ENCODE measurements at places on chromosomes 3 and 15. TPM values are rescaled to one million over a fixed set of nuclear protein-coding genes. Genes with fewer than 3 reads are reported as not detected.

ACTC1 gene
- total RNA-seq = 2,067 TPM

CASR gene
- not detected for total RNA-seq

KNG1 gene
- not detected for total RNA-seq

PRKCI gene
- 33.0 TPM for total RNA-seq

TADA3 gene
- total RNA-seq = 48.3 TPM

NLGN1 gene
- total RNA-seq = 20.0 TPM

DNA sequence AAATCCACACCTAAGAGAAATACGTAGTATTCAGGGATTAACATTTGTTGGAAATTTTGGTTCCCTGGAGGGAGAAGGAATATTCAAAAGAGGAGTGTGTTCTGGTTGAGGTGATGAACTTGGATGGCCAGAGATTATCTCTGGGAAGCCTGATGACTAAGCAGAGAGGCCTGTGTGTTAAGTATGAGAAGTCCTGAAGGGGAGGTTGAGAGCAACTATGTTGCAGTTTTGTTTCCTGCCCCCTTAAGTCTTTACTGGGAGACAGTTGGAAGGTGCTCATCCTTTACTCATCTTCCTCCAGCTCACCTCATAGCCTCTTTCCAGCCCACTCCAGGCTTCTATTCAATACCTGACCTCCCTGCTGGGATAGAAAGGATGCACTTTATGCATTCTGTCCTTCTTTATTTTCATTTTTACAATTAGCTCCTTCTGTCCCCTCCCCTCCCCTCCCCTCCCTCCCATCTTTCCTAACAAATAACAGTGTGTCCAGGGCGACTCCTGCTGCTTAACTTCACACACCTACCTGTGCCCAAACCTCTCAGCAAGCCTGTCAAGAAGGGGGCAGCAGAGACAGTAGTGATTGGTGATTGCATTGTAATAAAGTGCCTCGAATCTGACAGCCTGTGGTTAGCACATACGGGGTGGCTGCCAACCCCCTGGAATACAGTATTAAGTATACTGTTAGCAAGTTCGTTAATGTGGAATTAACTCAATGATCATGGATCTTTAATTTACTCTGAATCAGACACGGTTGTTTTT lies 11.9 kb downstream of the RAP2B start:
- DNase-seq = no peak

DNA sequence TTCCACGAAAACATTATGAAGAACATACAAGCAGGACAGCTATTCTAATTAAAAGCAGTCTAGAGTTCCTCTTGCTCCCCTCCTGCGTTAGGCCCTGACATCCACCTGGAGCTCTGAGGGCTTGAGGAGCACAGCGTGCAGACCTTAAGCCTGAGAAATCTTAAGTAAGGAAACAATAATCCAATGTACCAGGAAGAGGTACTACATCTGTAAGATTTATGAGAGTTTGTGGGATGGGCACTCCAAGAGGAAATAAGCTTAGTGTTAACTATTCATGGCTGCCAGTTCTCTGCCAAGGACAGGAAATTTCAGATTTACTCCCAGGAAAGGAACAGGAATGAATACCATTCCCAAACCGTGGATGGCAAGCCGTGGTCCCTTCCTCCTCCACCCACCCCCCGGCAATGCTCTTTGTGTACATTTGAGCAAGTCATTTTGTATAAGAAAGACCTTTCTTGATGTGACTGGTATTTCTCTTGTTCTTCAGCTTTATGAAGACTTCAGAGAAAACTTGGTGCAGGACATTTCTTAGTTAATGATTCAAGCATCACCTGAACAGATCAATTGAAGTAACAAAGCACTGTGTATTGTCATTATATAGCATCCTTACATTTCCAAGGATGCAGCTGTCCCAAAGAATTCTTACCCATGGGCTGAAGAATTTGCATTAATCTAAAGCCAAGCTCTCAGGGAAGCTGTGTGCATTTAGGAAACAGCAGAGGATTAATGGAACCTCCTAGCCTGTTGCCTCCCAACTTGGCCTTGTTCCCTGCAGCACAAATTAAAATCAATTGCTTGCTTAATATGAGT lies 28.8 kb upstream of the VILL start:
- no peak for DNase-seq

- no peak for DNase-seq
Observed at GRCh38 chr3:30730967-30731366, 124.6 kb downstream of the TGFBR2 start.

DNA sequence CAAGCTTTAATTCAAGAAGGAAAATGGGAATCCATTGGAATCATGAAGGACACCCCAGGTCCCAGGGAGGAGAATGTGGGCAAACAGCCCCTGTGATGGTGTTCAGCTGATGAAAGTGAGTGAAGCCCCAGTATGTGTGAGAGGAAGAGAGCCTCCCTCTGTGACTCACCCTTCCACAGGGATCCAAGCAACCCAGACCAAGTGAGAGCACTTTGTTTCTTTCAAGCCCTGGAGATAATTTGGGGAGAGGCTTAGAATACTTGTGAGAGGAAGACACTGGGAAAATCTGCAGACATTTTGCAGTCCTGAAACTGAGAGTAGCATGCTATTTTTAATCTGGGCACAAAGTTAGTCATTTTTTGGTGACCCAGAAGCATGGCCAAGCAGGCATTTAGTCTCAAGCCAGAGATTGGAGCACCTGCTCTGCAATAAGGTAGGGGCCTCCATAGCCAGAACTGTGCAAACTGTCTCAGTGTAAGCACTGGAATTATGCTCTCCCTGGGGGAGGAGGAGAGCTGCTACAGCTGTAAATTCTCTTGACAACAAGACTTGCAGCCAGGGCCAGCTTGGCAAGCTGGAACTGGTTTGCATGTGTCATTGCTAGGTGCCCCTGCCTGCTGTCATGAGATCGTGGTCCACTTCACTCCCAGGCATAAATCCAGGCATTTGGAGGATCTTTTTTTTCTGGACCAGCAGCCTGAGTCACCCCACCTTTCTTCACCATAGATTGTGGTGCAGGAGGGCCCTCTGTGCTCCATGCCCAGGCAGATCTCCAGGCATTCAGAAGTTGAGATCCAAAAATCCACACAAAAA lies 537.8 kb upstream of the DPPA4 start:
- no peak for DNase-seq

- DNase-seq = no peak
Observed at GRCh38 chr3:107683447-107683846, 160.7 kb downstream of the BBX start.

DNA sequence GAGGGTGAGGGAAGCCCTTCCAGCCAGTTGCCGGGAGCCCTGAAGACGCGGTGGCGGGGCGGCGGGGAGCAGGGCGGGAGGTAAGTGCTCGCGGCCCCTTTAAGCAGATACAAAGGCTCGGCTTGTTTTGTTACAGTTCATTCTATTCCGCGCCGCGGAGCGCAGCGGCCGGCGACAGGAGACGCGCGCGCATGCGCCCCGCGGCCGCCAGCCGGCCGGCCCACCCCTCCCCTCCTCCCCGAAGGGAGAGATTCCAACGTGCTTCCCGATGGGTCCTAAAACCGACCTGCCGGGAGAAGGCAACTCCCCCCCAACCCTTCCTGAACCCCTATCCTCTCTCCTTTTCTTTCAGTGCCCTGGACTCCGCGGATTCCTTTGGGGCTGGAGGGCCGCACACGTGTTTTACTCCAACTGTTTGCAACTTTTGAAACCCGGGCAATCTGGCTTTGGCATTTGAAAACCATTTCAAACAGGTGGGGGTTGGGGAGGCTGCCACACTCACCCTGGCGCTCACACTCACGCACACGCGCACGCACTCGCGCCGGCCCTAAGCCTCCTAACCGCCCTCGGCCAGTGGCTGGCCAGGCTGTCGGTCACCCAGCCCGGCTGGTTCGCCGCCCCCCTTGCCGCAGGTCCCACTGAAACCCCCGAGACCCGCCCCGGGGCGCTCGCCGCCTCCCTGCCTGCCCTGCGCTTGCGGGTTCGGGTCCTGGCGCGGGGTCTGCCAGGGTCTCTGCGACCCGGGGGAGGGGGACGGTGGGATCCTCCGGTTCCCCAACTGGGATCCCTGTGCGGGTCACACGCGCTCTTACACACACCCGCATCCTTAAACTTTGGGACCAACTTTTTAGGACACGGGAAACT lies at the start of gene MAGI1:
TSS of gene MAGI1 (minus strand) at position 193 of the 864 bp plus-strand sequence. CDS start 610 bp downstream, outside the sequence.
- DNase-seq = peak; percentile 93

GRCh38 chr3:126493739-126494138 lies 18.0 kb upstream of the ZXDC start:
- no peak for DNase-seq

GRCh38 chr3:194492001-194492400 lies 5.2 kb upstream of the ATP13A3 start:
- no peak for DNase-seq

- DNase-seq = no peak
Observed at GRCh38 chr3:29486096-29486495, 205.2 kb downstream of the RBMS3 start.

DNA sequence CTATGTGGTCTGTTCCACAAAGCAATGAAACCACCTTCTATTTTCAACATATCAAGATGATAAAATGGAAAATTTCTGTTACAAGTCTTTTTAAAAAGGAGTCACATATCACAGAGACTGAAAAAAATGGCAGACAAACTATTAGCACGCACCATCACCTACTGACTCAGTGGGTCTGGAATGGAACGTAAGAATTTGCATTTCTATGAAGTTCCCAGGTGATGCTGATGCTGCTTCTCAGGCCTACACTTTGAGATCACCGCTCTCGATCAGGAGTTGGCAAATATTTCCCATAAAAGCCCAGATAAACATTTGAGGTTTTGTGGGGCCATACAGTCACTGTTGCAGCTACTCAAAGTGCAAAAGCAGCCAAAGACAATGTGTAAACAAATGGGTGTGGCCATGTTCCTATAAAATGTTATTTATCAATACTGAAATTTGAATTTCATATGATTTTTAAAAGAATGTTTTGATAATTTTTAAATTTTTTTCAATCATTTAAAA lies 142.9 kb downstream of the ADAM10 start:
- DNase-seq = no peak

GRCh38 chr3:7573330-7573729 lies 712.4 kb downstream of the GRM7 start:
- DNase-seq = no peak

DNA sequence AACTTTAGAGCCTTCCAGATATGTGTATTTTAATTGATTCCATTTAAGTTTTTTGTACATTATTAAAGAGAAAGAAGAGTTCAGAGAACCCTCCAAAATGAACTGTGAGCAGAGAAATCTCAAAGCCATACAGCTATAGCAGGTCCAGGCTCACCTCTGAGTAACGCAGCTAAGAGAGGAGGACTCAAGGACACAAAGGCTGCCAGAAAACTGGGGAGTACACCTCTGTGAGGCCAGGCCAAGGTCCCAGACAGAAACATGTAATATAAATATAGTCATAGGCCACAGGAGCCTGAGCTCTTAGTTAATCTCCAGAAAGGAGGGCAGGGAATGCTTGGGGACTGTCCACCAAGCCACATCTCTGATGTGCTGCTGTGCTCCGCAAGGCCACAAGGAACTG lies 66.5 kb downstream of the TMEM39A start:
- DNase-seq = no peak

DNA sequence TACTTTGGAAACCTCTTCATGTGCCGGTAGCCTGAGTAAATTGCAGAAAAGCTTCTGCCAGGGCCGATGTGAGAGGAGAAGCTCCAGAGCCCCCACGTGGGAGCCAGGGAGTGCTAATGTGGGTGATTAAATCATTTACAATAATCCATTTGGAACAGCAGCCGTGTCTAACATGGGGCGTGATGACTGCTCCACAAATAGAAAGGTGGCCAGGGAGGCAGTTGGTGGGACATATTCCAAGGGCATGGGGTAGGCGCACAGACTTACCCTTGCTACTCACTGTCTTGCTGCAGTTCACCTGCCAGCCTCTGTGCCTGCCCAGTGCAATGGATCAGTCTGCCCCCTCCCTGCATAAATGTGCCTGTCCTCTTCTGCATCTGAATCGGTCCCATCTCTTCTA lies 39.3 kb upstream of the INSYN1 start:
- no peak for DNase-seq

DNA sequence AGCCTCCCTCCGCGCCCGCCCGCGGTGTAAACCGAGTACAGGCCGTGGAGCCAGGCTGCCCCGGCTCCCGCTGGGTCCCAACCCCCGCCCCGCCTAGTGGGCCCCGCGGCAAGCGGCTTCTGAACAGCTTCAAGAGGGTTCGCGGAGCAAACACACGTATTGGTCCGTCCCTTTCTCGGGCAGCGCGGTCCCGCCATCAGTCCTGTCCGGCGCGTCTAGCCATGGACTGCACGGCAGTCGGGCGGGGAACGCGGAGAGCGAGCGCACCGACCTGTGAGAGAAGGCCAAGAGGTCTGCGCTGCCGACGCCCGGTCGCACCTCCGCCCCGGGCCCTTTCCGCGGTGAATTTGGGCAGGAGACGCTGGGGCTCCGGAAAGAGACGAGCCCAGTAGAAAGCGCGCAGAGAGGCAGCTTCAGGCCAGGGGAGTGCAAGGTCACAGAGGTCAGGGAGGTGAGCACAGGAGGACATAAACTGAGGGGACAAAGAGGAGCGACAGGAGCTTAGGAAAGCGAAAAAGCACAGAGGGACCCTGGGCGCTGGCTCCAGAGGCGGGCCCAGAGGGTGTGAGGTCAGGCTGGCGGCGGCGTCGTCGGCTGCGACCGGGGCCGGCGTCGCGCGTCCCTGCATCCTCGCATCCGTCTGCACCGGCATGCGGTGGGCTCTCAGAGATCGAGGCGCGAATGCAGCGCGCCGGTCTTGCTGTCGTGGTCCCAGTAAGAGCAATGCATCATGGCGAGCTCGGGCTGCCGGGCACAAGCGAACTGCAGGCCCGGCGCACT lies 1.8 kb downstream of the FOXL2 start:
- no peak for DNase-seq

DNA sequence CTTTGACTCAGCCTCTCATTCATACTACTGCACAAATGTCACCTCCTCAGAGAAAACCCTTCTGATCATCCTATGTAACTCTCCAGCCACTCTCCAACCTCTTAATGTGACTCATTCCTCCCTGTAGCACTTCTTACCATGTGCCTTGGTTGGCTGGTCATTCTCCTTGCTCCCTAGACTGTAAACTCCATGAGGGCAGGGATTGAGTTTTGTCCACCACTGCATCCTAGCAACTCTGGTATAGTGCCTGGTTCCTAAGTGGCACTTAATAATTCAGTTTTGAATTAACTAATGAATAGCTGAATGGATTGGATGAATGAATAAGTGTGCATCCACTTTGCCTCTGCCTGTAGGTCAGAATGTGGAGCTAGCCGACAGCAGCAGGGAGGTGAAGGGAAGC lies 202.5 kb upstream of the HES1 start:
- no peak for DNase-seq

GRCh38 chr3:124862006-124862405 lies 25.2 kb downstream of the ITGB5 start:
- DNase-seq = no peak

GRCh38 chr15:57158589-57158988 lies 217.7 kb upstream of the CGNL1 start:
- no peak for DNase-seq

- DNase-seq = no peak
Observed at GRCh38 chr3:179272385-179272784, 21.5 kb upstream of the KCNMB3 start.

DNA sequence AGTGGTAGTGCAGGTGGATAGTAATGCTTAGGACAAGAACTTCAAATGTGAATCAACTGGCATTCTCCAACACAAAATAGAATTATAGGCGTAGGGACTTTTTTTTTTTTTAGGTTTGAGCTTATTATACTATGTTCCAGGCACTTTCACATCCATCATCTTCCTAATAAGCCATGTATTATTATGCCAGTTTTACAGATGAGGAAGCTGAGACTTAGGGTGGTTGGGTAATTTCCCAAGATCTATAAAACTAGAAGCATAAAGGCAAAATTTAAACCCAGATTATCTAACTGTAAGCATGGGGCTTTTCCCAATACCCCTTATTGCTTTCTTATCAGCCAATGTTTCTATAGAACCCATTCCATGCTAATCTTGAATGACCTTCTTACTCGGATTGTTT lies 75.1 kb upstream of the ETV5 start:
- DNase-seq = no peak

- DNase-seq = no peak
Observed at GRCh38 chr3:197404754-197405153, 106.3 kb upstream of the DLG1 start.

Measured in aorta (tissue), 5 donors.